Stimulated activated CD4-positive, alpha-beta T cell treated with anti-CD3 and anti-CD28 coated beads, TNF-alpha, amount 100 ng/mL, for 24 hours (primary cell): ENCODE measurements at places on chromosomes 7 and 10.
A peak's percentile ranks its signal among the peaks of the same experiment; 100 is the strongest.

- no peak for DNase-seq
These were observed 63.2 kb downstream of the VCL start for GRCh38 chr10:74061104-74061503.

DNA sequence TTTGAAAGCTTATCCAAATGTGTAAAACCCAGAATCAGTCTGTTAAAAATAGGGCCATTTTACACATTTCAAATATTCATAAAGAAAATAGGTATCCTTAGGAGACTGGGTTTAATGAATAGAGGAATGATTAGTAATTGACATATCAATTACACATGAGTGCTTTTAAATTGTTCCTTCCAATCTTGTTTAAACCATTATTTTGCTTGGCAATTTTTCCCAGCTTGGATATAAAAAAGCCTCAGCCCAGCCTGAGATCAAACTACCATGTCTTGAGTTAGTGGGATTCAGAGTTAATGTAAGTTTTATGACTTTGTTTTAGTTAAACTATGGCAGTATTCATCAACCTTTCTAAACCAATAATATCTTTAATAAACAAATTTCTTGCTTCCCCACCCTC, 28.3 kb downstream of the PARP12 start:
- no peak for DNase-seq

DNA sequence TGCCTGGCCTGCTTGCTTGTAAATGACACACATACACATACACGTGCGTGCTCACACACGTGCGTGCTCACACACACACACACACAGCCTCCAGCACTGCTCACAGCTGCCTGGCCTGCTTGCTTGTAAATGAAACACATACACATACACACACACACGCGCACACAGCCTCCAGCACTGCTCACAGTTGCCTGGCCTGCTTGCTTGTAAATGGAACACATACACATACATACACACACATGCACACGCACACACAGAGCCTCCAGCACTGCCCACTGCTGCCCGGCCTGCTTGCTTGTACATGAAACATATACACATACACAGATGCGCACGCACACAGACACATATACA, 397.2 kb downstream of the PLXNA4 start:
- no peak for DNase-seq

- DNase-seq: no peak
These were observed 29.8 kb upstream of the SP8 start for GRCh38 chr7:20816372-20816959.

GRCh38 chr10:33859319-33860022, 525.0 kb upstream of the NRP1 start:
- DNase-seq: no peak

- no peak for DNase-seq
These were observed 33.1 kb downstream of the SMC3 start for GRCh38 chr10:110600487-110601101.

- DNase-seq: no peak
These were observed 350.0 kb downstream of the CRPPA start for GRCh38 chr7:16071246-16071857.

- peak; percentile 17 for DNase-seq
These were observed 132.3 kb upstream of the CHST15 start for GRCh38 chr10:124225467-124226270.

GRCh38 chr7:158272091-158272490, 315.5 kb downstream of the PTPRN2 start:
- DNase-seq: no peak

DNA sequence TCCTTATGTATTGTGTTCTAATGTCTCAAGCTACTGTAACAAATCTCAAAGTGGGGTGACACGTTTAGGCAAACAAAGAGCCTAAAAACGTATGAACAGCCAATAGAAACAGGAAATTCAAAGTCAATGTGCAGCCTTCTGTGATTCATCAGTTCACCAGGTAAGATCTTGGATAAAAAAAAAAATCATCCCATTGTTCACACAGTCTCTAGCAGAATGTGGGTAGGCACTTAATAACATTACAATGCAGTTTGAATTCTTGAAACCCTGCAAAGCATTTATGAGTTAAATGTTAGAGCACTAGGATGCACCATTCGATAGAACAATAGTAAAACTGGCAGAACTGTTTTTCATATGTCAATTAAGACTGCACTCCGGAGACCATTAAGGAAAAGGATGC, 88.2 kb upstream of the HDAC9 start:
- no peak for DNase-seq

- no peak for DNase-seq
These were observed 14.7 kb upstream of the SLC16A9 start for GRCh38 chr10:59724098-59724938.

- no peak for DNase-seq
These were observed 572 bp downstream of the CHST12 start for GRCh38 chr7:2403718-2404648.

DNA sequence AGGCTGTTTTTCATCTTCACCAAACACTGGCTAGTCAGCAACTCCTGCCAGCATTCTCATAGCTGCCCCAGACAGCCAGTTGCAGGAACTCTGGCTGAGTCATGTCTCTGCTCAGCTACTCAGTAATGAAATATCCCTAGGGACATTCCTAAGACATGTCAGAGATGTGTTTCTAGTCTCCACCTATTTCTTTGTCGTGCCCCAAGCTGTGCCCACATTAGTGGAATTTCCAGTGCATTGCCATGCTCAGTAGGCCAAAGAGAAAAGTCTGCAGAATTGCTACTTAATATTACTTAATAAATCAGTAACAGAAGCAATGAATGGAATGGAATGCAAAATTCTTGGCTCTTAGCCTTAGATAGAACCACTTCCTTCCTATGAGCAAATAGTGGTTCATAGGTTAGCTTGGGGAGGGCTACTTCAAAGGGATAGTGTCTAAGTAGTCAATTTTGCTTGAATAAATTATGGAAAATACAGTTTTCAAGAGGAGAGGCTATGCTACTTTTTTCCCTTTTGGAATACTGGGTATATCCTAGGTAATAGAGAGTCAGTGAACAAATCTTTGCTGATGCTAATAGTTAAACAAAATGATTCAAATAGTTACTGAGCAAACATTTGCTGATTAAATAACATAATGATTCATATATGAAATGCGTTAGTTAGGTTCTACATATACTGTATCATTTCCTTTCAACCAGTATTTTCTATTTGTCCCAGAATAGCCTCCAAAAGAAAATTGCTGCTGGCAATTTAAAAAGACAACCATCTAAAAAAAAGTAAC, 23.6 kb upstream of the SEMA3C start:
- DNase-seq: no peak

GRCh38 chr10:11713963-11714362, 28.2 kb upstream of the ECHDC3 start:
- no peak for DNase-seq

- DNase-seq: no peak
These were observed 250.7 kb upstream of the MYO3A start for GRCh38 chr10:25683344-25683743.

- no peak for DNase-seq
These were observed 153.6 kb downstream of the IMMP2L start for GRCh38 chr7:111408724-111409123.

DNA sequence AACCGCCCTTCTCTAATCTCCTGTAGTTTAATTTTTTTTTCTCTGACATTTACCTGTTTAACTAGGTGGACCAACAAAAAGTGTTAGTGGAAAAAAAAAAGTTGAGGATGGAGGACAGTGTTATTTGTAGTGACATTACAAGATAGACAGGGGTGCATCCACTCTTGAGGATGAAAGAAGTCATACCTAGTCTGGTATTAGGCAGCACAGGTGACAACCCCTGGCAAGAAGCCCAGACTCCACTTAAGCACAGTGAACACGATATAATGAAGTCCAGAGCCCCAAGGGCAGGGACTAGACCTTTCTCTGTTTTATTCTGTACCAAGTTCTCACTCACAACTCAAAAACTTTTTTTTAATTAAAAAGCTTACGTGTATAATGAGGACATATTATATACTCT, 268.4 kb downstream of the GPR37 start:
- DNase-seq: no peak

DNA sequence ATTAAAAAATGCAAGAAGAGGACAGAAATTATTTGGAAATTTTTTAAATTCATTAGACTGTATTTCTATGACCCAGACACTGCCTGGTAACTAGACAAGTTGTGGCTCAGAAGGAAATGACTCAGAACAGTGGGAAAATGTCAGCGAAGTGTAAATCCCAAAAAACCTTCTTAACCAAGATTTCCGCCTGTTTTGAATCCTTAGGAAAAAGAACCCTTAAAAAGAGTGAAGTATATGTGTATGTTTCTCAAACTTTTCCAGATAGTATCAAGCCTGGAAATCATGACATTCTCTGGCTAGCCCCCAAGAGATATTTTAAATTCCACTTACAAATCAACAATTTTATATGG, 42.7 kb upstream of the PLXNA4 start:
- no peak for DNase-seq

DNA sequence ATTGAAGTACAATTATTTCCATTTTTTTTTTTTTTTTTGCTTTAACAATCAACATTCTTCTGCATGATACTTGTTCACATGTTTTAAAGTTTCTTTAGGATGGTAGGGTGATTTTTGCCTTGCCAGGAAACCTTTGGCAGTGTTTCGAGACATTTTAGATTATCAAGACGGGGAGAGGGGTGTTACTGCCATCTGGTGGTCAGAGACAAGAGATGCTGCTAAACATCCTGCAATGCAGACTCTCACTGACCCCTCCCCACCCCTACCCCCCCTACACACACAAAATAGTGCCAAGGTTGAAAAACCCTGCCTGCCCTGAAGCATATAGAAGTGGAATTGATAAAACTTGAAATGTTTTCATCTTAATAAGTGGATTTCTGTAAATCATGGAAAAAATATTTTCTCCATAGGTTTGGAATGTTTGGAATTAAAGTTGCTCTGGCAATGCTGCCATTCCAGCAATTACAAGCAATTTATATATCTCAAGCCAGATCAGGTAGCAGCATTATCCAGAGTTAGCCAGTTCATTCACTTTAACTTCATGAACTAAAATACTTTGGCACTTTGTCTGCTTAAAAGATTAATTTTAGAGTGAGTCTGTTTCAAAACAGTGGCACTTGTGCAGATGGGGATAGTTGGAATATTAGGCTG, 62.1 kb downstream of the SDHAF3 start:
- DNase-seq: peak; percentile 15
